Left renal pelvis (tissue), 4 donors: ENCODE measurements at places on chromosomes 3 and 15. TPM values are rescaled to one million over a fixed set of nuclear protein-coding genes. Genes with fewer than 3 reads are reported as not detected.

Gene LRRIQ4
- 0.50 TPM for polyA plus RNA-seq

Gene ATXN7
- polyA plus RNA-seq: 26.8 TPM

Gene LMCD1
- polyA plus RNA-seq: 29.2 TPM

Gene PTH1R
- 131 TPM for polyA plus RNA-seq

Gene RFTN1
- polyA plus RNA-seq: 33.5 TPM

Gene GUCA1C
- 0.27 TPM for polyA plus RNA-seq
